Activated naive CD4-positive, alpha-beta T cell treated with anti-CD3 and anti-CD28 coated beads, Interleukin-2, amount 50 U/mL, for 72 hours (primary cell): ENCODE measurements at places on chromosomes 2 and 18. TPM values are rescaled to one million over a fixed set of nuclear protein-coding genes. Genes with fewer than 3 reads are reported as not detected.

DNA sequence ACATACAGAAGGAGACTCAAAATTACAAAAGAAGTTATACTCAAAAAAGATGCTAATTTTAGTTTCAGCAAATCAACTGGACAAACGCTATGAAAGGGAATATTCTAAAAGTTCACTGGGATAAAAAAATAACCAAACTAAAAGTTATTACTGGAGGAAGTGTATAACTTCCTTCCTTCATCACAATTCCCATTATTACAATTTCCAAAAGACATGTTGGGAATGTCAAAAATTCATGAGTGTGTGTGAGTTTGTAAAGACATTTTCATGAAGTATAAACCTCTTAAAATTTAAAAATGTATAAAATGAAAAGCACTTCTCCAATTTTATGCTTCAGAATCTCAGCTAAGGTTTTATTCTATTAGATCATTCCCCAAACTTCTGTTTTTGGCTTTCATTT lies 67.8 kb downstream of the MERTK start:
- DNase-seq, result no peak

DNA sequence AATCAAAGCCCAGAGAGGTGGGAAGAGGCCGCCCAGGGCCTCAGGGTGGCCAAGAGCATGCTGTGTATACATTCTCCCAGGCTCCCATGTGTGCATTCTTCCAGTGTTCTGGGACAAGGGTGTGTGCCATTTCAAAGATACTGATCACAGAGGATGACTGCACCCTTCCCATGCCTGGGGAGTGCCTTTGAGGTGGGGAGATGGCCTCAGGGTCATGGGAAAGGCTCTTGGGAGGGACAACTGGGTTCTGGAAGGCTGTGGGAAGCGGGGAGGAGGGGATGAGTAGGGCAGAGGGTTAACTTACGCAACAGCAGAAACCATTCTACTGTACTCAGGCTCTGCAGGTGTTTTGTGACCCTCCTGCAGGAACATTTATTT lies 40.9 kb downstream of the KLHL29 start:
- DNase-seq, result no peak

DNA sequence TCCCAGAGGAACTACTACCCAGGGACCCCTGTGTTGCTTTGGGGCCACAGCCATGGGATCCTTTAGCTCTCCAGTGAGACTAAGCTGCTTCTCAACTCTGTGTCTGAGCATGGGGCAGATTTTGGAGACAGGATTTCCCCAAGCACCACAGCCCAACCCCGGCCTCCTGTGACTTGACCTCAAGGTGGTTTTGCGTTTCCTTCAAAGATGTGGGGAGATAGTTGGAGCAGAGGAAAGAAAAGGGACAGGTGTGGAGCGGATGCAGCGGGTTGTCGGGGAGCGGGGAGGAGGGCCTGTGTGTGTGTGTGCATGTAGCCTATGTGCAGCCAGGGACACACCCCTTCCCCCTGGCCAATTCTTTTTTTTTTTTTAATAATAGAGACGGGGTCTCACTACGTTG lies 10.2 kb downstream of the ARID5A start:
- DNase-seq, result no peak

GRCh38 chr2:172090044-172090961 lies 5.0 kb downstream of the DLX1 start:
- no peak for DNase-seq

GRCh38 chr2:225693259-225693658 lies 293.7 kb downstream of the NYAP2 start:
- DNase-seq, result no peak

DNA sequence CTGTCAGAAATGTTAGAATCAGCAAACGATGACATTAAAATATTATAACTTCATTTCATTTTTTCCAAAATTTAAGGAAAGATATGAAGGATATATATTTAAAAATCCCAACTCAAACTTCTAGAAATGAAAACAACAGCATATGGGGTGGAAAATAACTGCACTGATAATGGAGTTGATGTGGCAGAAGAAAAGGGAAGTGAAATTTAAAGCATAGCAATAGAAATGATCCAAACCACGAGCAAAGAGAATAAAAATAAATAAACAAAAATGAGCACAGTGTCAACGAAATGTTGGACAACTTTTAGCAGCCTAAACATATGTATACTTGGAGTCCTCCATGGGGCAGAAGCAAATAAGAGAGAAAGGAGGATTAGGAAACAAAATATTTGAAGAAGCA lies 280.2 kb downstream of the KCNJ3 start:
- DNase-seq, result no peak

- DNase-seq, result no peak
These were observed 37.1 kb downstream of the SH2D6 start for GRCh38 chr2:85455552-85456090.

- DNase-seq, result no peak
These were observed 76.0 kb downstream of the RNF144A start for GRCh38 chr2:6993229-6993640.

- DNase-seq, result no peak
These were observed 42.6 kb downstream of the TTR start for GRCh38 chr18:31634331-31634713.

- no peak for DNase-seq
These were observed 40.3 kb upstream of the HNRNPA3 start for GRCh38 chr2:177172034-177172880.

GRCh38 chr18:7616661-7617060 lies 49.5 kb downstream of the PTPRM start:
- no peak for DNase-seq

- no peak for DNase-seq
These were observed 1238.4 kb upstream of the NXPH2 start for GRCh38 chr2:140018541-140018940.

Gene NEURL3
- 2.2 TPM for total RNA-seq

Gene HOXD1
- not detected for total RNA-seq

Gene CFAP210
- not detected for total RNA-seq

Gene ABCG8
- total RNA-seq, result not detected

Gene HOXD9
- not detected for total RNA-seq
